ENCODE measurements at places on chromosomes 7 and 10.

GRCh38 chr7:142355328-142355727 is 97.5 kb upstream of the PRSS58 start:
- peak; percentile 86 for DNase-seq

GRCh38 chr7:121384265-121384664 is 11.8 kb downstream of the FAM3C start:
- DNase-seq = no peak

DNA sequence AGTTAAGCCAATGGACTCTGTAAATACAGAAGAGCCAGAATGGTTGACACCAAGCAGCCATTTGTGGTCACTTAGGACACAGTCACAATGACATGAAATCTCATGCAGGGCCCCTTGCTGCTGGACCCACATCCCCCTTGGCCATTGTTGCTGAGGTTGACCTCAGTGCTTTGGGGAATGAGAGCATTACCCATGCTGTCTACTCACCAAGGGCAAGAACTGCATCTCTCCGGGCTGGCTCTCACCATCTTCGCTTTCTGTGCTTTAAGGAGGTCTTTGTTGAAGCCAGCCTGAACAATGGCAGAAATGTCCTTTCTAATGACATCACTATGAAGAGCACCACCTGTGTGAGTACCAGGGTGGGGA is 30.1 kb upstream of the ZNF488 start:
- no peak for DNase-seq

DNA sequence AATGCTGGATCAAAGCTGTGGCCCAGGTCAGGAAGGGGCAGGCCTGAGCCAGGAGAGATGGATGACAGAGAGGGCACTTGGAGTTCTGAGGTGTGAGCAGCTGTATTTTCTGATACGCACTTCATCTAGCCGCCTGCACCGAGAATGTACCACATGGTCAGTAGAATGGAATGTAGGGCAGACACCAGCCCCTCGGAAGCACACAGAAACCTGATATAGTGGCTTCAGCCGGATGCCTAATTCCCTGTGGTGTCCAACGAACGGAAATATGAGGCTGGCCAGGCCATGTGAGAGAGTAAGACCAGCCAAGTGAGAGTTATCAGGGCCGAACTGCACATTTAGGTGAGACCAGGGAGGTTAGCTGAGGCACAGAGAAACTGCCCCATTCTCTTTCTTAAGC is 46.7 kb upstream of the PLCE1 start:
- DNase-seq = peak; percentile 6

DNA sequence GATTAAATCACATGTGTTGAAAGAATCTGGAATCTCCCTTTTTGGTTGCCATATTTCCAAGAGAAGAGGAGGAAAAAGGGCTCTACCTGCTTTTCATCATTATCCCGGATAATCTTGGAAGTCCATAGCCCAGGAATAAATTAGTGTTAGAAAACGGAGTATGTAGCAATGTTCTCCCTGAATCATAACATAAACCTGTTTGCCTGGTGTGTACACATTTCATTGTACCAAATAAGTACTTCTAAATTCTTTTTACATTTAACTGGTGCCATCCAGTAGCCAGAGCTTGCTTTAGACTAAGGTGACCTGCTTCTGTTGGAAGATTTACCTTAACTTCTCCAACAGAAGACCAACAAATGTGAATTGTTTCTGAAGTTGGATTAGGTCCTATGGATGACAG is 182.3 kb upstream of the C7orf33 start:
- no peak for DNase-seq

DNA sequence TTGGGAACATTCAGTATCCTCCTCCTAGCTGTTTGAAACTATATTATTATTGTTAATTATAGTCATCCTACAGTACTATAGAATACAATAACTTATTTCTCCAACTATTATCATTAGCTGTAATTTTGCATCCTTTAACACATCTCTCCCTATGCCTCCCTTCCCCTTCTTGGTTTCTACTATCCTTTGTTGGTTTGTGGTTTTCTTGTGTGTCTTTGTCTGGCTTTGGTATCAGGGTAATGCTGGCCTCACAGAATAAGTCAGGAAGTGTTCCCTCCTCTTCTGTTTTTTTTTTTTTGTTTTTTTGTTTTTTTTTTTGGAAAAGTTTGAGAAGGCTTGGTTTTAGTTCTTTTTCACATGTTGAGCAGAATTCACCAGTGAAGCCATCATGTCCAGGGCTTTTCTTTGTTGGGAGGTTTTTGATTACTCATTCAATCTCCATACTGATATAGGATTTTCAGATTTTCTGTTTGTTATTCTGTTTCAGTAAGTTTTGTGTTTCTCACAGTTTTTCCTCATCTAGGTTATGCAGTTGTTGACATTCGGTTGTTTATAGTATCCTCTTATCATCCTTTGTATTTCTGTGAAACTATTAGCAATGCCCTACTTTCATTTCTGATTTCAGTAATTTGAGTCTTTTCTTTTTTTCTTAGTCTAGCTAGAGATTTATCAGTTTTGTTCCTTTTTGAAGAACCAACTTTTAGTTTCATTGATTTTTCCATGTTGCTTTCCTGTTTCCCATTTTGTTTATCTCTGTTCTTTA is 21.6 kb downstream of the C1GALT1 start:
- DNase-seq = no peak

DNA sequence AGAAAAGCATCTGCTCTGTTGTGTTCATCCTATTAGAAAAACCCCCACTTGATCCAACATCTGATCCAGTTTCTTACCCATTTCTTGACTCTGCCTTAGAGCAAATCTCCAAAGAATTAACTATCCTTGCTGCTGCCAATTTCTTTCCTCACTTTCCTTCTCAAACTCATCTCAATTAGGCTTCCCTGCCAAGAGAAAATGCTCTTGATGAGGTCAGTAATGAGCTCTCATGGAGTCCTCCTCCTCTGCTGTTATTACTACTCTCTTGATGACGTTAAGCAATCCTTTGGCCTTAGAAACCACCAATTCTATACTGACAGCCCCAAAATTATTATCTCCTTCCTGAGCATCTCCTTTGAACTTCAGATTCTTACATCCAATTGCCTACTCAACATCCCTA is 162.0 kb upstream of the FAM13C start:
- DNase-seq = no peak

- DNase-seq = no peak
Measured at GRCh38 chr7:25427721-25428120, 199.4 kb upstream of the NPVF start.

DNA sequence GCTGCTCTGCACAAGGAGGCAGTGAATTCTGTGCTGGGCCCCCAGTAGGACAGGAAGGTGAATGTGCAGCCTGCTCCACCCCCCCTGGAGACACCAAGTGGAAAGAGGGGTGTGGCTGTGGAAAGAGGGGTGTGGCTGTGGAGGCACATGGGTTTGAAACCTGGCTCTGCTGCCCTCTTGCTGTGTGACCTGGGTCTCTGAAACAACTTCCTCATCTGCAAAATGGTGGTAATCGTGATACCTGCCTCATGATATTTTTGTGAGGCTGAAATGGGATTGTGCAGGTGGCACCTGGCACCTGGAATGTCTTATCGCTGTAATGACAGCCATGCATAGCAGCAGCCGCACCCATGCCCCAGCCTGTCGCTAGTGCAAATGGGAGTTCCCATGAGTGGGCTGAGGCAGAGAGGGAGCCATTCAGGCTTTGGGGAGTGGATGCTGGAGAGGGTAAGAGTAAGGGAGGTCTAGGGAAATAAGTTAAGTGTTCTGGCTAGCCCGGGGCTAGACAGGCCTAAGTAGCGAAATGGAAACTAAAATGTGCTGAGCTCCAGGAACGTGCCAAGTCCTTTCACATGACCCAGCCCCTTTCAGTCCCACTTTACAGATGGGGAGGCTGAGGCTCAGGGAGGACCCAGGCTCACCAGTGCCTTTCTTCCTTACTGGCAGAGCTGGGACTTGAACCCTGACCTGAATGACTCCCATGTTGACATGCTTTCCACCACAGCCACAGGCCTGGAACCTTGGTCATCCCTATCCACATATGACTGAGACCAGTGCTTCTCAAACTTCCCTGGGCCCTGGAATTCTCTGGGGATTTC is 35.0 kb downstream of the C10orf105 start:
- peak; percentile 12 for DNase-seq

GRCh38 chr10:98268694-98269431 is 869 bp upstream of the LOXL4 start:
- no peak for DNase-seq

- peak; percentile 1 for DNase-seq
Measured at GRCh38 chr10:1643161-1643907, 94.0 kb downstream of the ADARB2 start.

DNA sequence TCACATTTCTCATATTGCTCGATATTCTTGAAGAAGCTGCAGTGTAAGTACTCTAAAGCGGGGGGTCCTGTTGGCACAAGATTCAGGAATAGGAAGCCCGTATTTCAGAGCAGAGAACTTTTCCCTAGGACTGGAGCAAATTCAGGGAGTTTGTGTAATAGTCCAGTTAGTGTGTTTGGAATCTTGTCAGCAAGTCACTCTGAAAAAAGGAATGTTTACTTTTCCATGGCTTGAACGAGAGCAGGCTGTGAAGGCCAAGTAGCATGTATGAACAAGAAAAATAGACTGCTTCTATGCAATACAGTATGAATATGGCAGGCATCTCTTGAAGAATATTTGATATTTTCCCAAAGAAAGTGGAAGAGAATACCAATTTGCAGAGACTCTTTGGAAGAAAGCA is 39.8 kb downstream of the CDC123 start:
- DNase-seq = no peak

GRCh38 chr7:155551785-155552611 is 5.6 kb upstream of the CNPY1 start:
- DNase-seq = no peak

DNA sequence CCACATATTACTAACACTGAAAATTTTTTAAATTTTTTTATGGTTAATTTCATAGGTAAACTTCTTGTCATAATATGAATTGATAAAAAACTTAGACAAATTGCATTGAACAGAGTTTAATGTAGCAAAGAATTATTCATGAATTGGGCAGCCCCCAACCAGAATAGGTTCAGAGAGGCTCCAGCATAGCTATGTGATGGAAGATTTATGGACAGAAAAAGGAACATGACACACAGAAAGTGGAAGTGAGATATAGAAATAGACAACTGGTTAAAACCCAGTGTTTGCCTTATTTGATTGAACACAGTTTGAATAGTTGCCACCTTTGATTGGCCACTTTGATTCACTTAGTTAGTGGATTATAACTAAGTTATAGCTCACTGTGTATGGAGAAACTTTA is 87.2 kb downstream of the AHR start:
- no peak for DNase-seq

DNA sequence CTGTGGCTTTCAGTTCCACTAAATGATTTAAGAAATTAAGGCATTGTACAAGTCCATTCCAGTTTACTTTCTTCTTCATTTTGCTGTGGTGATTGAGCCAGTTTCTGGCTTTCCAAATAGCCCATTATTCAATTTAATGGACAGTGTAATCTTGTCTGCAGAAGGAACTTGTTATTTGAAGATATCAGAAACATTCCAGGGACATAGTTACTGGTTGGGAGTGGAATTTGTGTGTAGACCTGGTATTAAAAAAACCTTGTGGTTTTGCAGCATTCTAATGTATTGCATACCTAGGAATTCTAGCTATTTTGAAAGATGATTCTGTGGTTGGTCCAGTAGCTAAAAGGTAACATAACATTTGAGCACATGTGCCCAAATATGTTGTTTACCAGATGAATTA is 72.2 kb downstream of the MCU start:
- DNase-seq = peak; percentile 71

DNA sequence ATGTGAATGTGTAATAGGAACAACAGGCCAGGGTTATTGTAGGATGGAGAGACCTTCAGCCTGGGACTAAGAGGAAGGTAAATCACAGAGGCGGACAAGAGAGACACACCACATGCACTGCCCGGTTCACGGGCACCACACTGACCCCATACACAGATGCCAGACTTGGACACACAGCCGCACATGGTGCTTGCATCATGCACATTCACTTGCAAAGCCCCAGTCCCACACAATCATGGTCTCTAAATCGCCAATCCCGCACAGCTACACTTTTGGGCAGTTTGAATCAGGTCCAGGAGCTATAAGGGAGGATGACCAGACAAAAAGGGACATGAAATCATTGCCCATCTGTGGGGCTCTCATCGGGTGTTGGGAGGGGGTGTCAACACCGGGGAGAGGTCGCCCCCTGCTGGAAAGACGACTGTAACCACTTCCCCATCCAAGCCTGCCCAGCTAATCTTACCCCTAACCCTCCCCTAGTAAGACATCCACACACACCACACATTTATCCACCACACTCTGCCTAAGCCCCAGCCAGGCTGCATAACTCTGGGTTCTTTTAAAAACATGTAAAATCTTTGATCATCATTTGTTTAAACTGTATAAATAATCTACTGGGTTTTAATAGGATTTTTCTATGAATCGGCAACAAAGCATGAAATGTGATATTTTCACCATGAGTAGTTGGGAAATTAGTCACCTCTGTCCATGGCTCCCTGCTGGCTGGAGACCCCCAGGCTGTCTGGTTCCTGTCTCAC is 40.5 kb upstream of the SLF2 start:
- DNase-seq = peak; percentile 55

- DNase-seq = peak; percentile 72
Measured at GRCh38 chr7:84196084-84196503, 1.5 kb upstream of the SEMA3A start.

GRCh38 chr10:132599732-132600131 is 62.1 kb downstream of the INPP5A start:
- no peak for DNase-seq

DNA sequence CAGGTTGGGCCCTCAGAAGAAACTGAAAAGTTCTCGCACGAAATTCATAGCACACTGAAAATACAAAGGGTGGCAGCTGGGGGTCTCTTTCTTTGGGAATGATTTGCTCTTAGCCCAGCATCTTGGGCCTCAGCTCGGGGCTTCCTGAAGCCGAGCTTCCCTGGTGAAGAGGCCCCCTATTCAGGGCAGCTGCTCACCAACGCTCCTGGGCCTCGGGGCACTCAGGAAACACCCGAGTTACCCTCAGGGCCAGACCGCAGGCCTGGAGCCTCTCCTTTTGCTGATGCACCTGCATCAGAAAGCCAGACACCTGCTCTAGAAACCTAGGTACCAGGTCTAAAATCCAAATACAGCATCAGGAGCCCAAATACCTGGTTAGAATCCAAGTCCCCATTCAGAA is 85.5 kb downstream of the PTPRE start:
- DNase-seq = no peak

DNA sequence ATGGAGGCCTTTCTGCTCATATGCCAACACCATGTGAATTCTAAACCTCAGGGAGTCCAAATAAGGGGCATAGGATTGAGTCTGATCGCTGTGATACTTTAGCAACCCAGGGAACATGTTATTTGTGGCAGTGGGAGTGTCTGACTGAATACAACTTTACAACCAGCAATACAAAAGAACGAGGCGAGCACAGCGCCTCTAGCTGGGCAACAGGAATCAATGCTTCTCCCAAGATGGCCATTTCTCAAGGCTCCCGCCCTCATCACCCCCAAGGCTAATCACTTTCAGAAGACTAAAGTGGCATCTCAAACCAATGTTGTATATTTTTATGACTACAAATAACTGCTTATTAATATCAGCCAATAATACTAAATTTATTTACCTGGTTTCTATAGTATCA is 28.1 kb downstream of the YWHAG start:
- DNase-seq = no peak

All from GM23248 (cell line).